ENCODE measurements at places on chromosomes 1 and 21.

DNA sequence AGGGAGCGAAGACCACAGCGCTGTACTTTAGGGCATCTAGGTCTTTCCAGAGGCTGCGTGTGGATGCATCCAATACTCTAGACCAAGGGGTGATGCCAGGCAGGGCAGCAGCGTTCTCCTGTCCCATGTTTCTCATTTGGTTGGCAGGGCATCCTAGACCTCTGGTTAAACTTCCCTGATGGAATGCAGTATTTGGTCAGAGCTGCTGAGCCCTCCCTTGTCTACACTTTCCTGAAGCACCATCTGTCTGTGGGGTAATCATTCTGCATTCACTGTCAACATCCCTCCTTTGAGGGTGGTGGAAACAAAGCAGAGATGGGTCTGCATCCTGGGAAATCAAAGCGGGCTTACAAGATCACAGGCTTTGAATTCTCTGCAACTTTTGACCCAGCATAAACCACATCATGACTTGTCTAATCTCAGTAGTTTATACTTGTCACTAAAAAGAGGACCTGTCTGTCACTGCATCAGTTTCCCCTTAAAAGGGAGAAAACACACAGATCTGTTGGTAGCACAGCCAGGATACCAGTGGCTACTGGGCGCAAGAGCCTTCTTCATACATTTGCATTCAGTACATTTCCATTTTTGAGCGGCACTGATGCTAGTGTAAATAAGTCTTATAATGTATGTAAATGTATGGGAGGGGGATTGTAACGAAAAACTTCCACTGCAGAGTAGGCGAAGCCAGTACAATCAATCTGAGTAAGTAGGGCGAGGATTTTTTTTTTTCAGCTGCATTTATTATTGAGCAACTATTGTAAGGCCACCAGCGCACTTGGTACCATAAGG lies 106.3 kb downstream of the GALNT2 start:
- no peak for DNase-seq

- no peak for DNase-seq
Measured at GRCh38 chr1:22457836-22458235, 6.2 kb downstream of the ZBTB40 start.

DNA sequence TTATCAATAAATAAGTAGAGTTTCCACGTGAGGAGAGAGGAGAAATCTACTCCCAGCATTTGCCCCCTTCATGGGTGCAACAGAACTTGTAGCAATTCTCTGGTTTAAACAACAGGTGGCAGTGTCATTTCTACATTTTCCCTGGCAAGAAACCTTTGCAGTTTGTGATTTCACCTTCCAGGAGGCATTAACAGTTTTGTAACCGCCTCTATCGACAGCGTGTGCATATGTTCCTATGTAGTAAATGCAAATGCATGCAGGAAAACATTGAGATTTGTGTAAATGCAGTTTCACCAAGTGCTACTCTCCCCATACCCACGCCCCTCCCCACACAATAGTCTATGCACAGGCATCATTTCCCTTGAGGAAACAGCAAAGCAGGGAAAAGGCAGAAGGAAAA lies 494.7 kb downstream of the SMYD3 start:
- DNase-seq, result no peak

GRCh38 chr1:228717081-228717480 lies 18.2 kb upstream of the RHOU start:
- no peak for DNase-seq

- DNase-seq, result no peak
Measured at GRCh38 chr1:93698329-93699048, 16.9 kb upstream of the BCAR3 start.

DNA sequence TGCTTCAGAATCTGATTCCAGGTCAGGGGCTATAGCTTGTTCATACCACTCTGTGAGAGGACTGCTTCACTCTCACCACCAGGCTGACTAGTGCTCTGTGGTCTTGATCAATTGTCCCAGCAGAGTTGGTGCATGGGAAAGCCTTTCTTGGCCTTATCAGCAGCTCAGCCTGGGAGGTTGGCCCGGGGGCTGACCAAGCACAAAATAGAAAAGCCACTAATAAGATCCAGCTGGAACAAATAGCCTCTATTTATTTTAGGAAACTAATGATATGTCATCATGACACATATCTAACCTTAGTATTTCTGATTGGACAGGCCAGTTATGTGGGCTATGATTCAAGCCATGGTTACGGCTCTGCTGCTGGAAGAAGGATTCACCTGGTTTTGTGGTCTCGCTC lies 134.2 kb downstream of the GDAP2 start:
- no peak for DNase-seq

- DNase-seq, result no peak
Measured at GRCh38 chr1:244083383-244083943, 32.4 kb downstream of the ZBTB18 start.

DNA sequence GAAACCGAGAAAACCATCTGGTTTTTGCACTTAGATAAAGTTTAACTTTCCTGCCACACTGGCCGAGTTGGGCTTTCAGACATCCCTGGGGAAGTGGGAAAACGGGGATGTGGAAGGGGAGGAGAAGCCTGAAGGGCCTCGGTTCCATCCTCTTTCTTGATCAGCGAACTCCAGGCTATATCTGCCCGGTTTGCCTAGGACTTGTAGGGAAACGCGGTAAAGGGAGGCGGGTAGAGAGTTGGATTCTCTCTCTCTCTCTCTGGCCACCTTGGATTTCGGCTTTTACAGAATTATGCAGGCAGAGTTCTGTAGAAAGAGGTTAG lies 4.6 kb upstream of the LHX8 start:
- DNase-seq, result no peak

DNA sequence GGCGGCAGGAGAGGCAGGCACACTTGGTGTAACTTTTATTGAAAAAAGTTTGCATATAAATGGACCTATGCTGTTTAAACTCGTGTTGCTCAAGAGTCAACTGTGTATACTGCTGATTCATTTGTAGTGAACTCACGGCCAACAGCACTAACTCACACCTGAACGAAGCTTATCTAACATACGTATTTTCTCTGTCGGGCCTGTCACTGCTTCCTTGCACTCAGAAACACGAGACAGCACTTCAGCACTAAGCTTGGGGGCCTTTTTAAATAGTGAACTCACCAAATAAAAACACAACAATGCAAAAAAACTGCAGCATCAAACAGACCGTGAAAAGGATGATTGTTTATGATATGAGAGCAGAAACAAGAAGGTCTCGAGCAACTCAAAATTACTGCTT lies 58.9 kb upstream of the NEK2 start:
- no peak for DNase-seq

GRCh38 chr1:69862906-69863305 lies 295.2 kb downstream of the LRRC7 start:
- DNase-seq, result no peak

DNA sequence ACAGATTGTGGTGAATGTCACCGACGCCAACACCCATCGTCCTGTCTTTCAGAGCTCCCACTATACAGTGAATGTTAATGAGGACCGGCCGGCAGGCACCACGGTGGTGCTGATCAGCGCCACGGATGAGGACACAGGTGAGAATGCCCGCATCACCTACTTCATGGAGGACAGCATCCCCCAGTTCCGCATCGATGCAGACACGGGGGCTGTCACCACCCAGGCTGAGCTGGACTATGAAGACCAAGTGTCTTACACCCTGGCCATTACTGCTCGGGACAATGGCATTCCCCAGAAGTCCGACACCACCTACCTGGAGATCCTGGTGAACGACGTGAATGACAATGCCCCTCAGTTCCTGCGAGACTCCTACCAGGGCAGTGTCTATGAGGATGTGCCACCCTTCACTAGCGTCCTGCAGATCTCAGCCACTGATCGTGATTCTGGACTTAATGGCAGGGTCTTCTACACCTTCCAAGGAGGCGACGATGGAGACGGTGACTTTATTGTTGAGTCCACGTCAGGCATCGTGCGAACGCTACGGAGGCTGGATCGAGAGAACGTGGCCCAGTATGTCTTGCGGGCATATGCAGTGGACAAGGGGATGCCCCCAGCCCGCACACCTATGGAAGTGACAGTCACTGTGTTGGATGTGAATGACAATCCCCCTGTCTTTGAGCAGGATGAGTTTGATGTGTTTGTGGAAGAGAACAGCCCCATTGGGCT lies 3.0 kb downstream of the CELSR2 start:
- no peak for DNase-seq

- DNase-seq, result no peak
Measured at GRCh38 chr1:77739235-77739634, 20.4 kb downstream of the USP33 start.

GRCh38 chr1:59177756-59178155 lies 119.1 kb upstream of the FGGY start:
- no peak for DNase-seq

DNA sequence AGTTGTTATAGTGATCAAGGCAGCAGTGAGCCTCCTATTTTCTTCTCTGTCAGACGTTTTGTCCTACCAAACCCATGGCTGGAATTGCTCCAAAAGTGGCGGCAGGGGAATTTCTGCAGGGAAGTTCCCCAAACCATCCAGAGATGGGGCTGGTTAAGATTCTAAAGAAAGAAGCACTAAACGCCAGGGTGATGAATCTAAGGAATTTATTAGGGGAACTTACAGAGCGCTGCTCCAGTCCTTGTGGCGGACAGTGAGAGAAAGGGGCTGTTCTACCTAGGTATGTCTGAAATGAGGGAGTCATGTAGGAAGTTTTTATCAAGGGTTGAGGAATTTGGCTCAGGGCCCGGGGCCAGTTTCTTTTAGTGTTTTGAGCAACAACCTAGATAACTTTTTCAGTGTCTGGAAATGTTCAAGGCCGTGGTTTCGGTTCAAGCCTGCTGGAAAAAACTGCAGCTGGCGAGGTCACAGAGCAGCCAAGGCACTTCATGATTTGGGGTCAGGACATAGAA lies 222.4 kb upstream of the B3GALT2 start:
- DNase-seq, result no peak

- DNase-seq, result no peak
Measured at GRCh38 chr1:101122452-101123166, 97.0 kb upstream of the DPH5 start.

- DNase-seq, result no peak
Measured at GRCh38 chr1:206680279-206680678, 4.4 kb upstream of the MAPKAPK2 start.

DNA sequence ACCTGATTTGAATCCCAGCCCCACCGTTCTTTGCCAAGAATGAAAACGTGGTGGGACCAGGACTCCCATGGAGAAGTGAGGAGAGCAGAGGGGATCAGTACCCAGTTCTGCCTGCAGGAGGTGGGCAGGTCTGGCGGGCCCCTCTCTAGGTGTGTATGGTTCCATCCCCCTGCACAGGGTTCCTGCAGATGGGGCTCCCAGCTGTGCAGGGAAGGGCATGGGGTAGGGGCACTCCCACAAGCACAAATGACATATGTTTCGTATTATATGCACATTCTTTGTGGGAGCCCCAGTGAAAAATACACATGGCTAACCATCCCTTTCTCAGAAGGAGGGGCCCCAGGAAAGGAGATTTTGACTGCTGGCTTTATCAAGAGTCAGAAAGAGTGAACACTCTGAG lies 144.6 kb downstream of the PLPP3 start:
- no peak for DNase-seq

DNA sequence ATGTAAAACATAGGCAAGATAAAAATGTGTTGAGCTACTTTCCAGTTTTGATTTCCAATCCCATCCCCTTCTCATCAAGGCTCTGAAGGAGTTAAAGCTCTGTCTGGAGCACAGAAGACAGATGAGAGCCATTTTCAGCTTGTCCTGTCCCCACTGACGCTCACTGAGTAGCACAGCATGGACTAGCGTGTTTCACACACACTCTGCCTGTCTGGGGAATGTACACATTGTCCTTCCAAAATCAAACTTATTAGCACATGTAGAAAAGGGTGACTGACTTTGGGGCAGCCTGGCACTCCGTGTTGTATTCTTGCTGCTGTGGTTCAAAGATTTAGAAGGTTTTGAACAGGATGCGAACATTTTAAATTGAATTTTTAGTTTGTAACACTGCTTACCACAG lies 139.2 kb downstream of the NEK7 start:
- DNase-seq, result no peak

GRCh38 chr1:218108034-218108433 lies 177.1 kb upstream of the RRP15 start:
- DNase-seq, result no peak

DNA sequence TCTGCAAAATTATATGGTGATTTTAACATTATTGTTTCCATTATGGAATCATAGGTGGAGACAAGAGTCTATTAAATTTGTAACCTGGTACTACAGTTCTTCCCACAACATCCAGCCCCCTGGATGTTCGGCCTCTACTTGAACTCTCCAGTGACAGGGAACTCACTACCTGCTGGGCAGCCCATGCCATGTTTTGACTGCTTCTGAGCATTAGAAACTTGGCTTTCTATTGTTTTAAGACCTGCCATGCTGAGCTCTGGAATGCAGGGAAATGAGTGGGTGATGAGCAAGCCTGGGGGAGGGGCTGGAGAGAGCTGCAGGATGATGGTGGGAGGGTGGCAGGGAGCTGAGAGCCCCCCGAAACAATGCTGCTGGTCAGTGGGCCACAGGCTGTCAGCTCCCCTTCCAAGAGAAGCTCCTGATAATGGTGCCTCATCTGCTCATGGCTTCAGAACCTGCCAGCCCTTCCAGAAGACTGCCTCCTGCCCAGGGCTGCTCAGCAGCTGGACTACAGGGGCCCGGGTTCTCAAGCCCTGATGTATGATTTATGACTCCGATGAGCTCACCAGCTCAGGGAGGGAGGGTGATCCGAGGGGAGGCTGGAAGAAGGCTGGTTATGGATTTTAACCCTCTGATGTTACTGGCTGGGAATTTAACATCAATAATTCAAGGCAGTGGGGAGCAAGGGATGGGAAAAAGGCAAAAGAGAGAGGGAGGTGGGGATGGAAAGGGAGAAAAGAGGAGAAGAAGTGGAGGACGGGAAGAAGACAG lies 205.0 kb downstream of the HIVEP3 start:
- DNase-seq, result no peak

GRCh38 chr1:228393268-228393701 lies 13.3 kb downstream of the TRIM11 start:
- no peak for DNase-seq

GRCh38 chr1:44333376-44333775 lies 21.7 kb downstream of the ERI3 start:
- DNase-seq, result no peak

DNA sequence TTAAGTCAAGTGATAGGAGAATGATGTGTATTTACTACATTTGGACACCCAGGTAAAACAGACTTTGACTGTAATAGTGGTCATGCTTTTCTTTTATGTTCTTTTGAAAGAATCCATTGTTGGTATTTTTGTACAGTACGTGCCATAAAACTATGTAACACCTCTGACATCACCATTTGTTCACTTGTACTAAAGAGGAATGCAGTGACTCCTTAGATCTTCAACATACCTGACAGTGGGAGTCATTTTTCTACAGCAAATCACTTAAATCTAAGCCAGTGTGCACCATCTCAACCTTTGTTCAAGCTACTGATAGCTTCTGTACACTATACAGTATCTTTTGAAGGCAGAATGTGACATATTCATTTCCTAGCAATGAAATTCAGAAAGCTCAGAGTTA lies 6.3 kb upstream of the PLD5 start:
- no peak for DNase-seq

- DNase-seq, result no peak
Measured at GRCh38 chr1:57986432-57986831, 560.1 kb downstream of the OMA1 start.

DNA sequence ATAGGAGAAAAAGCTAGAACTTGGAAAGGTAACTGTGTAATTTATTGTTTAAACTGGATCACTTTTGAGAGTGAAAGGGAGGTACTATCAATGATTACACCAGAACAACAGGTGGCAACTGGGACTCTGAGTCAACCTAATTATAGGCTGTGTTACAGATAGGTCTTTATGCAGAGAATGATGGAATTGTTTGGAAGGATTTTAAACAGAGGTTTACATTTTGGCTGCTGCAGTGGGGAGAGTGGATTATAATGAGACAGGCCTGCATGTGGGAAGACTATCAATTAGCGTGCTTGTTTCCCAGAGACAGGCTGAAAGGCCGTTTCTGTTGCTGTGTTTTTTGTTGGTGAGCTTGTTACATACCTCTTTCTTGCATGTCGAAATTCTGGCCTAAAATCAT lies 432.9 kb downstream of the PLA2G4A start:
- DNase-seq, result no peak
